ENCODE measurements at places on chromosomes 2 and 18.

GRCh38 chr18:10536280-10536679 is 10.5 kb downstream of the NAPG start:
- no peak for DNase-seq

DNA sequence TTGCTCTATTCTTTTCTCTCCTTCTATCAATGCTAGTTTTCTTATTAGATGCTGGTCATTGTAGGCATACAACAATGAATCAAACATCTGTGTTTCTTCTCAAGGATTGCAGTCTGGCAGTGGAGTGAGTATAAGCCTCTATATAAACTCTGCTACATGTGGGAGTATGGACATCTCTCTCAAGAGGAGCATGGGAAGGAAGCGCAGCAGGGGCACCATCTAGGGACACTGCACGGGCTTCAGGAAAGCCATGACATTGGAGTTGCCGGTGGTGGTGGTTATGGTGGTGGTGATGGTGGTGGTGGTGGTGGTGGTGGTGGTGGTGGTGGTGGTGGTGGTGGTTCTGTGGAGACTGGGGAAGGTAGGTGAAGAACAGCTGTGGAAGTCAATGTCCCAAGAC is 462.6 kb downstream of the RNF144A start:
- DNase-seq: no peak

DNA sequence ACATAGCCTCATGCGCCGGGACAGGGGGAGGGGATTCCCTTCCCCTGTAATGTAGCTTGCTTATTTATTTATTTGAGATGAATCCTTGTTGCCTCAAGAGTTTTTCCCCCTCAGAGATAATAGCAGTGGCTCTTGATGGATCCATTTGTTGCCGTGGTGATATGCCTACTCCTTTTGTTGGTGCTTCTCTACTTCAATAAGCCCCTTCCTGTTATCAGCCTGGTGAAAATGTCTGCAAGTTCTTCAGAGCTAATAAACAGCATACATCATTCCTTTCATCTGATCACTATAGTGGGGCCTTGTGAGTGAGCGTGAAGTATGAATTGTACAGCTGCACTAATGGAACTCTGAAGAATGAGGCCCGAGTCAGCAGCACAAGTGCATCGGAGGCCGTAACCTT is 19.4 kb downstream of the FZD5 start:
- no peak for DNase-seq

DNA sequence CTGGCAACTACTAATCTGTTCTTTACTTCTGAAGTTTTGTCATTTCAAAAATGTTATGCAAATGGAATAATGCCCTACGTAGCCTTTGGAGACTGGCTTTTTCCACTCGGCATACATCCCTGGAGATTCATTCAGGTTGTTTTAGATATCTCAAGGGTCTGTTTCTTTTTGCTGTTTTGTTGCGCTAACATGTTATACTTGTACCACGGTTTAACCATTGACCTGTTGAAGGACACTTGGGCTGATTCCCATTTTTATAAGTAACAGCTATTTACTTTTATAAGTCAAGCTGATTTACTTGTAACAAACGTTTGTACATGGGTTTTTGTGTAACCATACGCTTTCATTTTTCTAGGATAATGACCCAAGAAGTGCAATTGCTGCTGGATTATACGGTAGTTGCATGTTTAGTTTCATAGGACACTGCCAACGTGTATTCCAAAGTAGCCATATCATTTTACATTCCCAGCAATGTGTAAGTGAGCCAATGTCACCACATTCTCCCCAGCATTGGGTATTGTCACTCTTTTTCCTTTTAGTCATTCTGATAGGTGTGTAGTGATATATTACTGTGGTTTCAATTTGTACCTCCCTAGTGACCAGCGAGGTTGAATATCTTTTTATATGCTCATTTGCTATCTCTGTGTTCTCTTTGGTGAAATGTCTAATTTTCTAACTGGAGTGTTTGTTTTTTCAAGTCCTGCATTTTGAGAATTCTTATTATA is 36.5 kb upstream of the STAT4 start:
- DNase-seq: no peak

DNA sequence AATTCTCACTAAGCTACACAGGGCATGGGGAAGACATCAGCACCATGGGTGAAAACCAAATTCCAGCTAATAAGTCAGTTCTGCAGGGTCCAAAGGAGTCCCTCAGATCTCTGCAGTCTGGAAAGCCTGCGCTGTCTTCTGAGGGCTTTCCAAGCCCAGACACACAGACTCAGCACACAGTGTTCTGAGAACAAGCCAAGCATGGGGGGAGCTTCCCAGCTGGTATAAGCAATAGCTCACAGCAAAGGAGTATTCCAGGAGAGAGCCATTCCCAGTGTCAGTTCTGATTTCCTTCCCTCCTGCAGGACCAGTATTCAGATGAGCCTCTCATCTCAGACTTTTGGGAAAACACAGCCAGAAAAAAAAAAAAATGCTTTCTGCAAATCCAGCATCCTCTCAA is 370.8 kb downstream of the TNS1 start:
- DNase-seq: no peak

DNA sequence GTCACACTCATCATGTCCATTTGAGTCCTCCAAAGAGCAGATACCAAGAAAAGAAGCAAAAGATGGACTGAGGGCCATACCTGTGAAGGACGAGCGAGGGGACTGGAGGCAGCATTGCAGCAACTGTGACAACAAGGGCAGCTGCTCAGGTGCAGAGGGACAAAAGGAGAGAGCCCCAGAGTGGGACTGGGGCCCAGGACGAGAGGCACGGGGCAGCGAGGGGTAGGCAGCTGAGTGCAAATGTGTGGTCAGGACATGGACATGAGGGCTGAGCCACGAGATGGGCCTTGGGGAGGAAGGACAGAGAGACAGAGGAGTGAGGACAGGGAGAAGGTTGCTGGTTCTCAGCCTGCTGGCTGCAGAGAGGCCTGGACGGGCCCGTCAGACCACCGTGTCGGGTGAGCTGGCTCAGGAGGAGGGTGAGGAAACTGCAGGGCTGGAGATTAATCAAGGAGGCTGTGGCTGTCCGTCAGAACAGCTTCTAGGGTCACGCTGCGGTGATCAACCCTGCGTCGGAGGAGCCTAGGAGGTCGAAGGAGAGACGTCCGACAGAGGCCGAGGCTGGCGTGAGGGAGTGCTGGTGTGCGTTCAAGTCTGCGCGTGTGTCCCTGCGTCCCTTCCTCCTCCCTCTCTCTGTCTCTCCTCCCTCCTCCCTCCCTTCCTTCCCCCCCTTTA is 206.8 kb upstream of the HDAC4 start:
- DNase-seq: no peak

GRCh38 chr2:1721706-1722646 is 22.3 kb downstream of the PXDN start:
- peak; percentile 97 for DNase-seq

DNA sequence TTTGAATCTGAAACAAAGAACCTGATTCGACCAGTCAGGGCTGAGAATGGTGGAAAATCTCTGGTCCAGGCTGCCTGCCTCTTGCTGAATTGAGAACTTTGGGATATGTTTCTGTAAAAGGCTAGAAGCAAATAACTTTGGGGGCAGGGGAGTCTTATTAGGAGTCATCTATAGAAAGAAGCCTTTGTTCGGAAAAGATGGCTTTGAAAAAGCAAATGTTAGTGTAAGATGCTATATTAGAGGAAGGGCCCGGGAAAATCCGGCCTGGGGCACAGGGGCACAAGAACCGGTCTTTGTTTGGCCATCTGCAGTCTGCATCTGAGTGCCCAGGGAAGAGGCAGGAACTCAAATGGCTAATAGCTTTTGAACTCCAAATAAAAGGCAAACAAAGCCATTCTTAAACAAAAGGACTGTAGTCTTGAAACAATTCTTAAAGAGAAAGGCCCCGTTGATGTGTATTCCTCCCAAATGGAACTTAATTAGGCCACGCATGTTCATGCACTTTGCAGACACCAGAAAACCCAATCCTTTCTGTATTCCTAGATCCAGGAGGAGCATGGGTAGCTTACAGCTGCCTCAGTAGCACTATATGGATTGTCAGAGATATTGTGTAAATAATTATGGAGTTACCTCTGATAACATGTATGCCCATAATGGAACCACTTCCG is 180.0 kb upstream of the ARL4C start:
- DNase-seq: no peak

DNA sequence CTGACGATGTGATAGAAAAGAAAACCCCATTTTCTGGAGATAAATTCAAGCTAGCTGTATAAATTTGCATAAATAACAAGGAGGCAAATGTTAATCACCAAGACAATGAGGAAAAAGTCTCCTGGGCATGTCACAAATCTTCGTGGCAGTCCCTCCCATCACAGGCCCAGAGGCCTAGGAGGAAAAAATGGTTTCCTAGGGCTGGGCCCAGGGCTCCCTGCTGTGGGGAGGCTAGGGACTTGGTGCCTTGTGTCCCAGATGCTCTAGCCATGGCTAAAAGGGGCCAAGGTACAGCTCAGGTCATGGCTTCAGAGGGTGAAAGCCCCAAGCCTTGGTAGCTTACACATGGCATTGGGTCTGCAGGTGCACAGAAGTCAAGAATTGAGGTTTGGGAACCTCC is 134.6 kb downstream of the CABLES1 start:
- no peak for DNase-seq

GRCh38 chr18:80137137-80137536 is 28.1 kb downstream of the ADNP2 start:
- DNase-seq: no peak

GRCh38 chr2:25809646-25810045 is 68.6 kb downstream of the ASXL2 start:
- no peak for DNase-seq

GRCh38 chr2:236576953-236577352 is 7.3 kb downstream of the ACKR3 start:
- DNase-seq: no peak

DNA sequence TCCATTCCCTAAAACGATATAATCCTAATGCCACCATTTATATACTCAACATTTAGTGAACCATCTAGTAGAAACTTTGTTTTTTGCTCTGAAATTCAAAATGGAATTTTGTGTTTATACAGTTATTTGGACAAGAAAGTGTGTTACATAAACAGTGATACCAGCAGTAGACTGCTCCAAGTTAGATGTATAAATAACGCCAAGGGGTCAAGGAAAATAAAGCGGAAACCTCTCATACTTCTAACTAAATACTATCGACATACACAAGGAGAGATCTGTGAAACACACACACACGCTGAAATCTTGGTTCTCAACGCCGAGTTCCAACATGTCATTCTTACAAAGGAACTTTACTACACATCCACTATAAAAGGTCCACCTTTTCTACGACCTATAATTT is 1.2 kb downstream of the TXNL1 start:
- DNase-seq: no peak

GRCh38 chr2:85437488-85438200 is 19.1 kb downstream of the SH2D6 start:
- no peak for DNase-seq

- no peak for DNase-seq
These were observed 595.4 kb downstream of the NYAP2 start for GRCh38 chr2:225994748-225995405.

GRCh38 chr2:198873503-198874471 is 584.0 kb downstream of the SATB2 start:
- DNase-seq: no peak

GRCh38 chr18:69636529-69637301 is 236.0 kb downstream of the DOK6 start:
- DNase-seq: no peak

DNA sequence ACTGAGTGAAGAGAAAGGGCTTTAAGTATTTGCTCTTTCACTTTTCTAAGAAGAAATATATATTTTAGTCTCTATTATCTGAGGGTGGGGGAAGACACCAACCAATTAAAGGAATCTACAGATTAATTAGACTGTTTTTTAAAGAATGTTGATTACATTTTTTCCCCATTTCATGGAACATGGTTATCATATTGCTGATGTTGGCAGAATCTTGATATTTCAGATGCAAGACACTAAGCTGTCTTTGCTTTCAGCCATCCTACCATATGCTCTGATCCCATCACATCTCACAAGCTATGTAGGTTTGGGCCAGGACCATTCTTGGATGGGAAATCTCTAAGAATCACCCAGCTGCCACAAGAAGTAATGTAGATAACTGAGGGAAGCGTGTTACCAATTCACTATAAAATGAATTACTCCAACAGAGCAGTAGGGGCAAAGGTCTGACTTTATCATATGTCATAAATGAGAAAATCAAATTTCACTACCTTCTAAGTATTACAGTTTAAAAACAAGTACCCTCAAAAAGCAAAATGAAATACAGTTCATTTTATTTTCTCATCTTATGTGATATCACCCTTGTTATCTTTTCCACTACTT is 6.7 kb upstream of the TBR1 start:
- no peak for DNase-seq

- DNase-seq: no peak
These were observed 211.1 kb downstream of the PTPRM start for GRCh38 chr18:7778181-7778580.

- no peak for DNase-seq
These were observed 4.9 kb downstream of the DLGAP1 start for GRCh38 chr18:4450065-4450658.

Measured in epithelial cell of proximal tubule (primary cell).